Right kidney (tissue), 9 donors: ENCODE measurements at places on chromosomes 13 and 19.
A peak's percentile ranks its signal among the peaks of the same experiment; 100 is the strongest.

DNA sequence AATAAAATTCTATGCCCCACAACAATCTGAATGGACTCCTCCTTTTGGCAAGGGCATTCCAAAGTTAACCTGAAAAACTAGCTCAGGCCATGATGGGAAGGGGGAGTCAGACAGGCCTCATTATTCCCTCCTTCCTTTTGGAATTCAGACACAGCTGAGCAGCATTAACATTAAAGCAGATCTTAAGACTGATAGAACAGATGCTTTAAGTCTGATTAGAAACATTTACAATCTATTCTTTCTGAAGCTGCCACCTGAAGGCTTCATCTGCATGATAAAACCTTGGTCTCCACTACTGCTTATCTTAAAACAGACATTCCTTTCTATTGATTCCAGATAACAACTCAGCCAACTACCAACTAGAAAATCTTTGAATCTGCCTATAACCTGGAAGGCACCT lies 98.9 kb downstream of the UGGT2 start:
- no peak for DNase-seq

GRCh38 chr19:53876651-53877224 lies 5.3 kb upstream of the PRKCG start:
- DNase-seq, result no peak

GRCh38 chr19:16372065-16372915 lies 47.7 kb downstream of the KLF2 start:
- no peak for DNase-seq

DNA sequence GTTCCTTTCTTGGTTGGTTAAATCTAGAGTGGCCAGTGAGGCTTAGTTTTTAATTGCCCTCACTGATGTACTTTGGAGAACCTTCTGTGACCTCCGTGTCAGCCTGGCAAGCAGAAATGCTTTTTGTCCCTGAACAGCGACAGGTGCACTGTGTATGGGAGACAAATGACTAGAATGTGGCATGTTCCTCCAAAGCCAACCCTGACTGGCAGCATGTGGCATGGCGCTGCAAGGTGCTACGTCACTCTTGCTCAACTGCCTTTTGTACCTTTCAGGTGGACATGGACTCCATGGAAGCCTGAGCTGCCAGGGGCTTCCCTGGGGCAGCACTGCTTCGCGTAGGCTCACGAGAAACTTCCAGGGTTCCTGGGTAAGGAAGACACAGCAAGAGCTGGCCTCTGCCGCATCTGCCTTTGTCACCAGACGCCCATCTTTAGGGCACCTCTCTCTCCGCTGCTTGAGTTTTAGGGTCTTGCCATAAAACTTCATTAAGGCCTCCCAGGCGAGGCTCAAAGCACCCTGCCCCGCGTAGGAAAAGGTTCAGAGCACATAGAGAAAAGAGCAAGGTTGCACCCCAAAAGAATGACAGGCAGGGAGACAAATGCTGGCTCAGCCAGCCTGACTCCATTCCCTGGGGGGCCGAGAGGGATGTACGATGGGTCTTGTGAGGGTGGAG lies 167.1 kb upstream of the SOX1 start:
- peak; percentile 33 for DNase-seq

DNA sequence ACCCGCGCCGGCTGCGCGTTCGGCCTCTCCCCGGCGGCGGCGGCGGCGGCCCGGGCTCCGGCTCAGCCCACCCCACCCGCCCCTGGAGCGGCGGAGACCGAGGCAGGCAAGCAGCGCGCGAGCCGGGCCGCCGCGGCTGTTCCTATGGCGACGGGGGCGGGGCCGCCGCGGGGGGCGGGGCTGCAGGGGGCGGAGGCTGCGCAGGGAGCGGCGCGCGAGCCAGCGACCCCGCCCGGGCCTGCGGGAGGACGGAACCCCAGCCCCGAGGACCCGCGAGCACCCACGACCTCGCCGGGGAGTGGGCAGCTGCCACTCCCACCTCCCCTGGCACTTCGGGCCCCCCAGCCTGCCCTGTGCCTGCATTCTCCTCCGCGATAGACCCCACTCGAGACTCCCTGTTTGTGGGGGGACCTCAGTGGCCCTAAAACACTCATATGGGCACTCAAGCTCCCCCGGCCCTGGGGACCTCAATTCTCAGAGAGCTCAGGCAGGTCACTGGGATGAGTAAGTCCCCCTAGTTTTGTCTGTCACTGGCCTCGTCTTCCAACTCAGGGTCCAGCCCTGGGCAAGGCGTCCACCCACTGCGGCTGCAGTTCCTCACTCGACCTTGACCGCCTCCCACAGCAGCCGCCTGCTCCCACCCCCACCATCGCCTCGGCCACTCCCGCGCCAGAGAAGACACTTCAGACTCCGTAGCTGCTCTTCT lies at the start of gene CTXN1:
TSS of gene CTXN1 (minus strand) at position 115 of the 706 bp plus-strand sequence. CDS start 597 bp downstream, outside the sequence.
- peak; percentile 78 for DNase-seq

DNA sequence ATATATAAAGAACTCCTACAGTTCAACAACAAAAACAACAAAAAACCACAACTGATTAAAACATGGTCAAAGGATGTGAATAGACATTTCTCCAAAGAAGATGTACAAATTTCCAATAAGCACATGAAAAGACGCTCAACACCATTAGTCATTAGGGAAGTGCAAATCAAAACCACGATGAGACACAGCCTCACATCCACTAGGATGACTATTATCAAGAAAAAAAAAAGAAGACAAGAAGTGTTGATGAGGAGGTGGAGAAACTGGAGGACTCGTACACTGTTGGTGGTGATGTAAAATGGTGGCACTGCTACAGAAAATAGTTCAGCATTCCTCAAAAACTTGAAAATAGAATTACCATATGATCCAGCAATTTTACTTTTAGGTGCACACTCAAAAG lies 61.0 kb upstream of the SOX1 start:
- no peak for DNase-seq

DNA sequence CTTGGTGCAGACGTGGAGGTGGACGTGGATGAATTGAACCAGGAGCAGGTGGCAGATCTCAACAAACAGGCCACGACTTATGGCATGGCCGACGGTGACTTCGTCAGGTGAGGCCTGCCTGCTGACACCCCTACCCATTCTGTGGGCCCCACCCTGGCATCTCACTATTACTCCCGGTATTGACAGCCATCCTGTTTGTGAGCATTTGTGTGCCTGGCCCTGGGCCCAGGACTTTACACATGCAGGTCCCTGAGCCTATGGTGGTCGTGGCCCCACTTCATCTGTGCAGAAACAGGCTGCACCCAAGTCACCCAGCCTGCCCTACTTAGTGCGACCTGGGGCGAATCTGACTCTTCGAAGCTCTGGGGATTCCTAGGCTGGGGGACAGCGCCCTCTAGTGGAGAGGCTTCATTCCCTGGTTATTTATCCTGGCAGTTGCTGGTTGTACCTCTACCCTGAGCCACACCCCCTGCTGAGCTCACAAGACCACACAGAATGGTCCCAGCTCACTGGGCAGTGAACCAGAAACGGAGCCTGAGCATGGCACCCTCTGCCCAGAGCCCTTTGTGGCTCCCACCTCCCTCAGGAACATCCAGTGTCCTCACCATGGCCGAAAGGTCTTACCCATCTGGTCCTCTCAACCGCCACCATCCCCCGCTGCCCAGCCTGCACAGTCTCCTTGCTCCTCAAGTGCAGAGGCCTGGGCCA lies 16.9 kb downstream of the ZNF296 start:
- DNase-seq, result peak; percentile 43

DNA sequence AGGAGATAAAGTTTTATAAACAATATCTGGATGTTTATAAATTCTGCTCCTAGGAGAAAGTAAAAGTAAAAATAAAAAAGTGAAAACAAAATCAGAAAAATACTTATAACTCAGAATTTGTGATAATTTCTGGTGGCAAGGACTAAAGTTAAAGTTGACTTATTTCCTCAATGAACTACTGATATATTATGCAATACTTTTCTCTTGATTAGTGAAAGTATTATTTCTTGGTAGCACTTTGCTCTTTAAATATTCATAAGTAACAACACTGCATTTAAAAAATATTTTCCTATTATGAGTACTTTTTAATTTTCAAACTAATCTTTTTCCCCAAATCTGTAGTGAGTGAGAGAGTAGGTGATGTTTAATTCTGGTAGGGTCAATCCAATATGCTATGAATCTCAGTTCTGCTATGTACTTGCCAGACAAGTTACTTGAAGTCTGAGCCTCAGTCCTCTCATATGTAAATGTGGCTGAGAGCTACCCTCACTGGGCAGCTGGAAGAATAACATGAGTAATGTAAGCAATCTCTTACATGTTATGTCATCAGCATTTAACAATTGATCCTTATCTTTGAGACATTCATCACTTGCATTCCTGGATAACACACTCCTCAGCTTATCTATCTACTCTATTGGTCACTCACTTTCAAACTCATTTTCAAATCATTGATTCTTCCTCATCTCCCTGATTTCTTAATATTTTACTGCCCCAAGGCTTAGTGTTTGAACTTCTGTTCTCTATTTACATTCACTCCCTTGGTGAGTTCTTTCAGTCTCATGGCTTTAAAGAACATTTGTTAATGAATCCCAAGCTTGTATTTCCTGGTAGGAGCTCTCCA lies 239.0 kb downstream of the RGCC start:
- no peak for DNase-seq
